GM20000 (cell line): ENCODE measurements at places on chromosomes 5 and 9.

- no peak for DNase-seq
These were observed 198.9 kb downstream of the NXNL2 start for GRCh38 chr9:88733651-88734421.

DNA sequence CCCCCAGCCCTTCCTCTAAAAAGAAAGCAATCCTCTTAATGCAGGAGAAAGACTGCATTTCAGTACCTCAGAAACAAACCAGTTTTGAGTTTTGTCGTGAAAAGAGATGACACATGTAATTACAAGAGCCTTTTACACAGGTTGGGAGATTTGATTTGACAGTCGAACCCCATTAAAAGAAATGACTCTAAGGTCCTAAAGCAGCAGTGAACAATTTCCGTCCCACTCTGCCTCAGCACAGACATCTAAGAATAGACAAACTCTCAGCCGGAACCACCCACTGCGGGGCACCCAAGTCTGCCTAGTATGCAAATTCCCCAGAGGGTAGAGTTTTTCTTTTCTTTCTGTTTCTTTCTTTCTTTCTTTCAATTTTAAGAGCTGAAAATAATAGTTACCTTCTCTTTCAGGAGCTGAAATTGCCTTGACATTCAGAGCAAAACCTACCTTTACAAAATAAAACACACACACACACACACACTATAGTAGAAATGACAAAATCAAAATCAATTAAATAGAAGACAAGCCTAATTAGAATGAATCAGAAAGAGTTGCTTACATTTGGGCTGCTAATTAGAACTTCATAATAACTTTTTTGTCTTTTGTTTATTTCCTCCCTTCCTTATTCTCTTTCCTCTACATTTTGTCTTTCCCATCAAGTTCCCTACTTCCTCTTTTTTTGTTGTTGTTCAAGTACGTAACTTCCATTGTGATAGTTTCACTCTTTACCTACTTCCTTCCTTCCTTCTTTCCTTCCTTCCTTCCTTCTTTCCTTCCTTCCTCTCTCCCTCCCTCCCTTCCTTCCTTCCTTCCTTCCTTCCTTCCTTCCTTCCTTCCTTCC, 65.1 kb downstream of the BASP1 start:
- peak; percentile 82 for DNase-seq

GRCh38 chr9:38347271-38347671, 45.2 kb upstream of the ALDH1B1 start:
- DNase-seq, result no peak

DNA sequence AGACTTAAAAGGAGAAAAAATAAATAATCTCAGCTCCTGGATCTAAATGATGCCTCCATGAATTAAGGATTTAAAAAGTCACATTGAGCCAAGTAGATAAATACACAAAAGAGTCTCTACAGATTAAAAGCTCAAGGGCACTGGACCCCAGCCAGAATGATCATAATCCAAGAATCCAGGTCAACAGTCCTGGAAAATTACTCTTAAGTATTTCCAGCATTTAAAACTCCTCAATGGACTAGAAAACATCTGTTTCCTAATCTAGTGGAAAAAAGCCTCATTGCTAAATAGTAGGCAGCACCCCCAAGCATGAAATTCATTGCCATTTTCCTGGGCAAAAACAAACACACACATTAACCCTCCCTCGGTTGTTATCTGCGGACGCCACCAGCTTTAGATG, 96.8 kb downstream of the FRMD3 start:
- DNase-seq, result no peak
